ENCODE measurements at places on chromosomes 7 and 10. TPM values are rescaled to one million over a fixed set of nuclear protein-coding genes. Genes with fewer than 3 reads are reported as not detected.

DNA sequence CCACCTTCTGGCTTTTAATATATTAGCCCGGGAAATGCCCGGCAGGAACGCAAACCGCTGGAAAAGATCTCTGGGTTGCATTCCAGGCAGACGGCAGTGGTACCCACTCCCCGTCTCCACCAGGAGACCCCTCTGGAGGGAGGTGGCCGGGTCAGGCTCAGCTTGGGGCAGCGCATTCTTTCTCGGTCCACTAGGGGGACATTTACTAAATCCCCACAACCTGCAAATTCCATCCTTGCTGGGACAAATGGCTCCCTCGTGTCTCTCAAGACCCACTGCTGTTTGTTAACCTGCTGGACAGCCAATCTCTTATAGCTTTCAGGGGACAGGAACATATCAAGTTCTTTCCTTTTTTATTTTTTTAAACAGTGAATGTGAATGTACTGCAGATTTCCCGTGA is 45.8 kb upstream of the CARD11 start:
- H3K27ac ChIP-seq = no peak overlapping the region
- DNase-seq = no peak
- no peaks in the 10 kb centered on the region for H3K36me3 ChIP-seq

- H3K4me3 ChIP-seq = no peak overlapping the region
- H3K27me3 ChIP-seq = no peaks in the 10 kb centered on the region
- no peak for DNase-seq
- H3K27ac ChIP-seq = no peak overlapping the region
These were observed 39.1 kb upstream of the TMEM236 start for GRCh38 chr10:17712717-17713471.

DNA sequence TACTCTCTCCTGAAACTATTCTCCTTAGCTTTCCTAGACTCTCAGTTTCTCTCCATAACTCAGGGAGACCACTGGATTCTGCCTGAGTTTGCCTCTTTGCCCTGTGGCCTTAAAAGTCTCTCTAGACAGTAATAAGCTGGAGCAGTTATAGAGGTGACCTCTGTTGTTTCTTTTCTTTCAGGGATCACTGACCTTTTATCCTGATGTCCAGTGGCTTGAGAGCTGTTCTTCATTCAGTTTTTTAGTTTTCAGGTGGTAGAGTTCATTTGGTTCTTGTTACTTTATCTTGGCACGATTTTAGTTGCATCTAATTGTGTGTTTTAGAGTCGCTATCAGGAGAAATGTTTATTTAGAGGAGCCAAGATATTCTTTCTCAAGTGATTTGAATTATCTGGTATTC is 37.7 kb downstream of the TAX1BP1 start:
- no peak overlapping the region for H3K4me3 ChIP-seq
- H3K27ac ChIP-seq = no peak overlapping the region
- H3K27me3 ChIP-seq = no peaks in the 10 kb centered on the region
- peaks cover 34% of the 10 kb centered on the region for H3K36me3 ChIP-seq

DNA sequence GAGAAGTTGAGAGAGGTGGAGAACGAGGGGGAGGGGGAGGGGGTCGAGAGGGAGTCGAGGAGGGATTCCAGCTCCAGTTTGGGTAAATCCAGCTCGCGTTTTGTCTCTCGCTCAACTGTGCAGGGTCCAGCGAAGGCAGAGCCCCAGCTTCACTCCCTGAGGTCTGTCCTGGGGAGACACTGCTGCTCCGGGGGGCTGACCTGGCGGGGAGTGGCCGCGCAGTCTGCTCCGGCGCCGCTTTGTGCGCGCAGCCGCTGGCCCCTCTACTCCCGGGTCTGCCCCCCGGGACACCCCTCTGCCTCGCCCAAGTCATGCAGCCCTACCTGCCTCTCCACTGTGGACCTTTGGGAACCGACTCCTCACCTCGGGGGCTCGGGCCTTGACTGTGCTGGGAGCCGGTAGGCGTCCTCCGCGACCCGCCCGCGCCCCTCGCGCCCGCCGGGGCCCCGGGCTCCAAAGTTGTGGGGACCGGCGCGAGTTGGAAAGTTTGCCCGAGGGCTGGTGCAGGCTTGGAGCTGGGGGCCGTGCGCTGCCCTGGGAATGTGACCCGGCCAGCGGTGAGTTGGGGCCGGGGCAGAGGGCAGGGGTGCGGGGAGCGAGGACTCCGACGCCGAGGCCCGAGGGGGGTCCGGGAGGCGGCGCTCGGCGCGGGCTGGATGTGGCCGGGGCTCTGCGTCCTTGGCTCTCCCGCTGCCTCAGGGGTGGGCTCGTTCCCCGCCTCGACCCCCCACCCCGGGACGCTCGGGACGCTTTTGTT is at the start of gene TET1:
Gene TET1 (plus strand): TSS at position 152 of the 757 bp plus-strand sequence. CDS start 12,002 bp downstream, outside the sequence.
- peaks cover 50% of the 10 kb centered on the region for H3K27me3 ChIP-seq
- peaks cover 16% of the 10 kb centered on the region for H3K4me1 ChIP-seq
- no peak for DNase-seq
- no peak within 1 kb of the TSS for H3K27ac ChIP-seq
- H3K4me3 ChIP-seq = peak within 1 kb of the TSS; percentile 45
- no peaks in the 10 kb centered on the region for H3K36me3 ChIP-seq

DNA sequence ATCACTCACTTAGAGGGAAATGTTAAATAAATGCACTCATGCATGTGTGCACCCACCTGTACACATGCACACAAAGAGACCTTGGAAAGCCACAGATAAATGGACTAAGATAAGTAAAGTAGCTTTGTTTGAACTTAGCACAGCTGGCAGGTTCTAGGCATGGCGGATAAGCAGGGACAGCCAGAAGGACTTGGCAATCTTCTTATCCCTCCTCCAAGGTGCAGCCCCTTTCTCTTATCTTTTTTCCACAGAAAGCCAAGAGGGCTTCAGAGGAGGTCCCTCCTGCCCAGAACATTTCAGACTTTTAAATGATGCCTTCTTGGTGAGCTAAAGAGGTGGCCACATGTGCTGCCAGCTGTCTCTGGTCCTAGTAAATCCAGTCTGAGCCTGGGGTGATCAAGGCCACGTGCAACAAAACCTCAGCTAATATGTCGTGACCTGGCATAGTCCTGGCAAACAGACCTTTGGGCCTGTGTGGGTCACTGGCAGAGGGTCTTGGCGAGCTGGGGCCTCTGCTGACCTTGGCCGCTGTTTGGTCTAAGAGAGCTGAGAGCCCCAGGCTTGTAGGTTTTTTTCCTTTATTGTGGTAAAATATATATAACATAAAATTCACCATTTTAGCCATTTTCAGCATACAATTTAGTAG is 43.2 kb upstream of the SLC35B4 start:
- no peak overlapping the region for H3K27ac ChIP-seq
- peaks cover 3% of the 10 kb centered on the region for H3K27me3 ChIP-seq
- no peaks in the 10 kb centered on the region for H3K36me3 ChIP-seq
- no peaks in the 10 kb centered on the region for H3K4me1 ChIP-seq

DNA sequence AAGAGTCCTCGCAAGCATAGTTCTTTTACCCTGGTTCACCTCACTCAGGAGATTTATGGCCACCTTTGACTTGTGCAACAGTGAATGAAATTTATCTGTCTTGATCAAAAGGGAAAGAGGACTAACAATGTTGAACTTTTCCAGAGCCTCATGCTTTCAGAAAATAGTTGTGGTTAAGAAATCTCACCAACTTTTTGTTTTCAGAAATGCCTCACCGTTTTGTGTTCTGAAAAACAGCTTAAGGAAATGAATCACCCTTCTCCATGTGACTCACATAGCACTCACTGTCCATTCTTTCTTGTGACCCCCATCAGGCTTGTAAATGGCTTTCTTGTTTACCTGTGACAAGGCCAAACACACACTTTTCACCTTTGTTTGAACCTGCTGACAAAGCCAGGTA is 148.6 kb upstream of the FAM3C start:
- H3K27ac ChIP-seq = no peak overlapping the region
- DNase-seq = no peak
- no peaks in the 10 kb centered on the region for H3K36me3 ChIP-seq
- no peaks in the 10 kb centered on the region for H3K27me3 ChIP-seq

The HOXA3 gene
- 0.57 TPM for polyA plus RNA-seq

The LSM8 gene
- polyA plus RNA-seq = 45.3 TPM

DNA sequence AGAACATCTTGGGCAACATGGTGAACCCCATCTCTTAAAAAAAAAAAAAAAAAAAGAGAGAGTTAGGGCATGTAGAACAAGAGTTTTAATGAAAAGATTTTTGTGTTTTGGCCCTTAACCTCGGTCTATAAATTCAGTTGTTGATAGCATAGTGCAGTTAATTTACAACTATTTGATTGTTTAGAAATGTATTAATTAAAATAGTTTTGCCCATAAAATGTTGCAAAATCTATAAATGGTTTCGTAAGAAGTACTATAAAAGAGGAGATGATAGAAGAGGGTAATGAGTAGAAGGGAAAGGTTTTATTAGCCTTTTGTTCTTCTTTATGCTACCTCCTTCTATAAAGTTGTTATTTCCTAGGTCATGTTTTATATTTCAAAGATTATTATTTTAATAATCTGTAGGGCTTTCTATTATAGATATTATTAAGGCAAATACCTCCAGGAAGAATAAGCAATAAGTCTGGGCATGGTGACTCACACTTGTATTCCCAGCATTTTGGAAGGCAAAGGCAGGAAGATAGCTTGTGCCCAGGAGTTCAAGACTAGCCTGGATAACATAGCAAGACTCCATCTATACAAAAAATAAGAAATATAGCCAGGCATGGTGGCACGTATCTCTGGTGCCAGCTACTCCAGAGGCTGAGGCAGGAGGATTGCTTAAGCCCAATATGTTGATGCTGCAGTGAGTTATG is 73.3 kb downstream of the MCU start:
- no peak for DNase-seq
- no peak overlapping the region for H3K4me3 ChIP-seq
- H3K4me1 ChIP-seq = no peaks in the 10 kb centered on the region

- no peaks in the 10 kb centered on the region for H3K27me3 ChIP-seq
- H3K4me1 ChIP-seq = no peaks in the 10 kb centered on the region
- no peak overlapping the region for H3K4me3 ChIP-seq
- no peaks in the 10 kb centered on the region for H3K36me3 ChIP-seq
- H3K27ac ChIP-seq = no peak overlapping the region
These were observed 10.8 kb upstream of the STN1 start for GRCh38 chr10:103928784-103929183.

DNA sequence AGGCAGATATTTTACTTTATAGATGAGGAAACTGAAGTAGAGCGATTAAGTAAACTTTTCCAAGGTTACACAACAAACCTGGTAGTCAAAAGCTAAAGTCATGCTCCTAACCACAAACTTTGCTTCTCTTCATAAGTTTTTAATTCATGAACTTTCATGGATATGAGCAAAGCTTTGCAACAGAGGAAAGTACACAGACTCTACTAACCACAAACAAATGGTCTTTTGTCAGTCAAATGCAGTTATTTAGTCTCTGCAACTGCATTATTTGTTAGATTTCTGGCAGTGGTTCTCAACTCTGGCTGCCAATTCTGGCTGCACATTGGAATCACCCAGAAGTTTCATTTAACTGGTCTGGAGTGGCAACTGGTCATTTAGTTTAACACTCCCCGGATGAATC is 140.6 kb upstream of the TMEM168 start:
- H3K27ac ChIP-seq = no peak overlapping the region
- H3K27me3 ChIP-seq = no peaks in the 10 kb centered on the region
- no peak overlapping the region for H3K4me3 ChIP-seq
- H3K36me3 ChIP-seq = no peaks in the 10 kb centered on the region

DNA sequence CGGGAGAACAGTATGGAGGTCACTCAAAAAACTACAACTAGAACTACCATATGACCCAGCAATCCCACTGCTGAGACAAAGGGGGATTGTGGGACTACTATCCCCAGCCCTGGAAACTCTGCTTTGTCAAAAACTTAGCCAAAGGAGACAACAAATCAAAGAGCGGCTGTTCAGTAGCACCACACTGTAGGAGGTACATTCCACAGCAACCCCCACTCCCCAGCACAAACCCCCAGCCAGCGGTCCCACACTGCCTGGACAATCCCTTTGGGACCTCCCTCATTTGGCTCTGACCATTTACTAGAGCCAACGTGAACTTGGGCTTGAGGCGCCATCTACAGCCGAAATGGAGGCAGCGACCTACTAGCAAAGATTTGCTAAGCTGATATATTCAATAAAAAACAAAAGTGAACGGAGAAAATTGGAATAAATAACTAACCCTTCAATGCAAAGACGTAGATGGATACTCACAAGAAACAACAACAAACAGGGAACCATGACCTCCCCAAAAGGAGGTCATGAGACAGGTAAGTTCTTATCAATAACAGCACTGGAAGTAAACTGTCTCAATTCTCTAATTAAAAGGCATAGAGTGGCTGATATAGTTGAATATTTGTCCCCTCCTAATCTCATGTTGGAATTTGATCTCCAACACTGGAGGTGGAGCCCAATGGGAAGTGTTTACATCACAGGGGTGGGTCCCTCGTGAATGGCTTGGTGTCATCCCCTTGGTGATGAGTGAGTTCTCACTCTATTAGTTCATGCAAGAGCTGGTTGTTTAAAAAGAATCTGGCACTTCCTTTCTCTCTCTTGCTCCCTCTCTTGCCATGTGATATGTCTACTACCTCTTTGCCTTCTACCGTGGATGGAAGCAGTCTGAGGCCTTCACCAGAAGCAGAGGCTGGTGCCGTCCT is 119.0 kb upstream of the KCNMA1 start:
- H3K27ac ChIP-seq = no peak overlapping the region
- H3K36me3 ChIP-seq = no peaks in the 10 kb centered on the region
- no peaks in the 10 kb centered on the region for H3K4me1 ChIP-seq
- no peaks in the 10 kb centered on the region for H3K27me3 ChIP-seq

The PNLIPRP2 gene
- polyA plus RNA-seq = 0.15 TPM

The OPALIN gene
- polyA plus RNA-seq = not detected

The ASZ1 gene
- not detected for polyA plus RNA-seq

- peaks cover 38% of the 10 kb centered on the region for H3K4me1 ChIP-seq
- H3K36me3 ChIP-seq = peaks cover 7% of the 10 kb centered on the region
- H3K27ac ChIP-seq = peak overlapping the region; percentile 85
- no peak overlapping the region for H3K4me3 ChIP-seq
- no peaks in the 10 kb centered on the region for H3K27me3 ChIP-seq
These were observed 61.6 kb downstream of the GRK5 start for GRCh38 chr10:119268871-119269506.

The NODAL gene
- polyA plus RNA-seq = not detected

DNA sequence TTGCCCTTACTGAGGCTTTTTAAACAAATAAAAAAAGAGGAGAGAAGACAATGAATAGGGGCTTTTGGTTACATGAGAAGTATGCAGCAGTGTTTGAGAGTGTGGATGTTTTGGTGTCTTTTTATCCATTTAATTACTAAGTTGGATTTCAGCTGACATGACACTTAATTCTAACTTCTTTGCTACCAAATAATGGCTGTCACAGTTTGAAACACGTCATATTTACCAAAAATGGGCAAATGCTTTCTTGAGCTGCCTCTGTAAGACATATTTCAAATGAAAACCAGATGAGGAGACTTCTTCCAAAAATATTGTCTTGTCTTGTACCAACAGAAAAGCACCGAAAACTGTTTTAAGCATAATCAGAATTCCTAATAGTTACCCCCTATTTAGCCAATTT is 4.0 kb downstream of the ABCB4 start:
- peaks cover 52% of the 10 kb centered on the region for H3K4me1 ChIP-seq
- H3K27me3 ChIP-seq = peaks cover 21% of the 10 kb centered on the region
- no peaks in the 10 kb centered on the region for H3K36me3 ChIP-seq
- no peak overlapping the region for H3K27ac ChIP-seq
- H3K4me3 ChIP-seq = no peak overlapping the region
- DNase-seq = no peak

DNA sequence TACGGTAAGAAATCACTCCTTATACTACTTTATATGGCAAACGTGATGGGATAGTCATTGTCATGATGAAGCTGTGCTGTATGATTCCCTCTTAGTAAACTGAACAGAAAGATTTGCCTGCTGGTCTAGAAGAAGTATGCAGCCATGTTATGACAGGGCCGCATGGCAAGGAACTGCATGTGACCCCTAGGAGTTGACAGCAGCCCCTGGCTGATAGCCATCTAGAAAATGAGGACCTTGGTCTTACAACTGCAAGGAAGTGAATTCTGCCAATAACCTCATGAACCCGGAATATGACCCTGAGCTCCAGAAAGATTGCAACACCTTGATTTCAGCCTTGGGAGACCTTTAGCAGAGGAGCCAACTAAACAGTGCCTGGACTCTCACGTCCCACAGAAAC is 193.3 kb downstream of the SEMA3E start:
- H3K27ac ChIP-seq = no peak overlapping the region
- no peak for DNase-seq
- no peaks in the 10 kb centered on the region for H3K36me3 ChIP-seq
- no peaks in the 10 kb centered on the region for H3K27me3 ChIP-seq
